Endothelial cell of umbilical vein (primary cell): ENCODE measurements at places on chromosomes 12 and 14. TPM values are rescaled to one million over a fixed set of nuclear protein-coding genes. Genes with fewer than 3 reads are reported as not detected.

The CCDC175 gene
- total RNA-seq = not detected in 2 replicates

The ZNF384 gene
- total RNA-seq = 52.8 and 58.5 TPM in 2 replicates

The SPTB gene
- total RNA-seq = 0.07 TPM in 1 of 2 replicates, not detected in the other

DNA sequence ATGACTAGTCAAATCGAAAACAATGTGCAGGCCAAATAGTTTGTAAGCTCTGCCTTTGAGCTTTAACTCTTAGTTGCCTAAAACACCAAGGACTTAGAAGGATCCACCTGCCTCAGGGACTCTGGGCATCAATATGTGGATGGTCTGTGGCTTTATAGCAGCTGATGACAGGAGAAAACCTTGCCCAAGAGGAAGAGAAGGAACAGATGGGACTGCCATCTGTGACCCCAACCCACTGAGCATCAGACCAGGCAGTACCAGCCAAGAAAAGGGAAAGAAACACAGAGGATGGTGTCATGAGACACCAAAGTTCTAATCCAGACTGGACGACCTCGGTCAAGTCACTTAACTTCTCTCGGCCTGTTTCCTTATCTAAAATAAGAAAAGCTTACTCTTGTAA is 12.7 kb downstream of the TGFB3 start:
- no peak for DNase-seq

DNA sequence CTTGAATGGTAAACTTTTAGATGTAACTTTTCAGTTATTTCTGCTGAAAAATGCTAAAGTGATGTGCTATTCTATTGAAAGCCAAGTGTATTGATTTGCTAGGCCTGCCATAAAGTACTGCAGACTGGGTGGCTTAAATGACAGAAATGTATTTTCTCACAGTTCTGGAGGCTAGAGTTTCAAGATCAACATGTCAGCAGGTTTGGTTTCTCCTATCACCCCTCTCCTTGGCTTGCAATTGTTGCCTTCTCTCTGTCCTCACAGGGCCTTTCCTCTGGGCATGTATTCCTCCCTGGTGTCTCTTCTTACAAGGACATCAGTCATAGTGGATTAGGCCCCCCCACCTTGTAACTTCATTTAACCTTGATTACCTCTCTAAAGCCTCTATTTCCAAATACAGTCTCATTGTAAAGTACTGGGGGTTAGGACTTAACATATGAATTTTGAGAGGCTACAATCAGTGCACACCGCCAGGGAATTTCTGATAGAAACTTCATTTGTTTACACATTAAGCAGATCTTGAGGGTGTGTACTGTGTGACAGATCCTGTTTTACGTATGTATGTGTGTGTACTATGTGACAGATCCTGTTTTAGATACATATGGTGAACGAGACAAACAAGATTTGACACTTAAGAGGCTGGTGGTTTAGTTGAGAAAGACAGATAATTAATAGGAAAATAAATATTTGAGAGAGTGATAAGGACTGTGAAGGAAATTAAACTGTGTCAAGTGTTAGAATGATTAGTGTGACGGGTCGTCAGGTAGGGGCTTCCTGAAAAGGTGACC is 49.5 kb downstream of the ADIPOR2 start:
- DNase-seq = no peak

DNA sequence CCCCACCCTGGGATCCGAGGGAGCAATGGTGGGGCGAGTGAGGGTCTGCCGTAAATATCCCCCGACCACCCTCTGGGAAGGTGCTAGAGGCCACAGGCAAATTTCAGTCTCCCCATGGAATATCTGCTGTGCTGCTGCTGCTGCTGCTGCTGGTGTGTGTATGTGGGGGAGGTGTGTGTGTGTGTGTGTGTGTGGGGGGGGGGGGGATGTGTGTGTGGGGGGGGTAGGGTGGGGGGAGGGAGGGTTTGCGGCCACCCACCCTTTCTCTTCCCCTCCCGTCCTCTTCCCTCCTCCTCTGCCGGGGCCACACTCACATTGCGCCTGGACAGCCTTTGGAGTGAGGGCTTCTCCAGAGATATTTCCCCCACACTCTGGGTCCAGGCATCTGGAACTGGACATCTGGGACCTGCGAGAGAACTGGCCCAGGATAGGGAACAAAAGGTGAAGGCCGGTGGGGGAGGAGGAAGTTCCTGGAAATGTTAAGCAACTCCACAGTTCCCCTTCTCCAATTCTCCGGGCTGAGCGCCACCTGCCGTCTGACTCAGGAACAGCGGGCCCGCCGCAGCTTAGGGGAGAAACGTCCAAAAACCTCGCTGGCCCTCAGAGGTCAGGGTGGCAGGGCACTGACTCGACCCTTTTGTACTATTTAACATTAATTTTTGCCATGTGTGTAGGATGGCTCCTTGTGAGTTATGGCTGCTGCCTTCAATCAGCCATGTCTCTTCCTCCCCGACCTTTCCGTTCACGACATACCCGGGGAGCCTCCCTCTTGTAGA is at the start of gene C1RL:
Gene C1RL (minus strand): TSS at position 419 of the 776 bp plus-strand sequence. CDS start 34 bp downstream, at position 385.
- peak; percentile 74 for DNase-seq

DNA sequence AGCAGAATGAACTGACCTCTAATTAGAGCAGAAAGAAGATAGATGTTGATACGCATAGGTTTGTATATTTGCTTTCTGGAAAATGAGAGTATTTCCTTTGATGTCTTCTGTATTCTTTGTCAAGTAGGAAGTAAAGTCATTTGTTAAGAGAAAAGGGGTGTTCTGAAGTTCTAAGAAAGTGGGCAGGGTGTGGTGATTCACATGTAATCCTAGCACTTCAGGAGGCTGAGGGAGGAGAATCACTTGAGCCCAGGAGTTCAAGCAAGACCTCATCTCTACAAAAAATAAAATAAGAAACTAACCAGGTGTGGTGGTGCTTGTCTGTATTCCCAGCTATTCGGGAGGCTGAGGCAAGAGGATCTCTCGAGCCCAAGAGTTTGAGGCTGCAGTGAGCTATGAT is 2.8 kb downstream of the RHNO1 start:
- DNase-seq = no peak
